Activated T-helper 1 cell treated with Interleukin-2 at 50 U/mL for 16 hours (primary cell): ENCODE measurements at places on chromosomes 7 and 10.

DNA sequence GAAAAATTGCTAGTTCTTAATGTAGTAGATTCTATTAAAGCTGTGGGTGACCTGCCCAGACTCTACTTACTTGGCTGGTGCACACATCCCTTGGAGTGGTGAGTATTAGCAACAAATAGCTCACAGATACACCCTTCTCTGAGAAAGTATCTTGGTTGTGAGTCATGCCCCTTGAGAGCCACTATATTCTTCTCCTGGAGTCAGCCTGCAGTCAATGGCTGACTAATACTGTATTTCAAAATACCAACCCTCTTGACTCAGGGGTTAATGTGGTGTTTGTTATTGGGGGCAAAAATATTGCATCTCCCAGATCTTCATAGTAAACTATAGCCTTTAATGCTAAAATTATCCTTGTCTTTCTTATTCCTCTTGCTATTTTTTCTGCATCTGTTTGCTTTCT lies 354.9 kb downstream of the BMPER start:
- no peak for DNase-seq

DNA sequence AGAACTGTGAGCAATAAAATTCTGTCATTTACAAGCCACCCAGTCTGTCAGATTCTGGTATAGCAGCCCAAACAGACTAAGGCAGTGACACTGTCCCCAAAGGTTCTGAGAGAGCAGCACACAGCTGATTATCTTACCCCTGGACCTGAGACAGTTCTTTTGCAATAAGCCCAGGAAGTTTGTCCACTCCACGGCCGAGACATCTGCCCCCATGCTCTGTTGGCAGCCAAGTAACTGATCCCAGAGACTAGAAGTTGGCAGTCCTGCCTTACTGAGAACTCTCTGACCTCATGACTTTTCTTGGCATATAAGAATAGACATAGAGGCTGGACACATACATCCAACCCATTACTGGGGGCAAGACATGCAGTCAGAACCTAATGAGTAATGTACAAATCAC lies 243.0 kb upstream of the GRB10 start:
- DNase-seq: no peak

GRCh38 chr7:50745835-50746234 lies 36.9 kb downstream of the GRB10 start:
- DNase-seq: no peak

DNA sequence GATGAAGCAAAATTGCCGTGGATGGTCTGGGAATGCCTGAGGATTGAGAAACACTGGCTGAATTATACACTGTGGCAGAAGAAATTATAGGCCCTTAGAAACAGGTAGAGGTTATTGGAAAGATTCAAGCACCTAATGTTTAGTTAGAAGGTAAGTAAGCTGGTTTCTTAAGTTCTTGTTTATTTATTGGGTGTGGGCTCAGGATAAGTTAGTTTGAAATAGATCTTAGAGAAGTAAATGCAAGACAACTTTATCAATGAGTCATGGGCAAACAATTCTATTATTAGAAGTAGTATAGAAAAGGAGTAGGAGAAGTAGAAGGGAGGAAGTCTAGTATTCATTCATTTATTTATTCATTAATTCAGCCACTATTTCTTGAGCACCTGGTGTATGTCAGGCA lies 96.5 kb downstream of the KAT6B start:
- DNase-seq: no peak

- DNase-seq: no peak
Measured at GRCh38 chr7:55439627-55440026, 74.5 kb downstream of the LANCL2 start.

DNA sequence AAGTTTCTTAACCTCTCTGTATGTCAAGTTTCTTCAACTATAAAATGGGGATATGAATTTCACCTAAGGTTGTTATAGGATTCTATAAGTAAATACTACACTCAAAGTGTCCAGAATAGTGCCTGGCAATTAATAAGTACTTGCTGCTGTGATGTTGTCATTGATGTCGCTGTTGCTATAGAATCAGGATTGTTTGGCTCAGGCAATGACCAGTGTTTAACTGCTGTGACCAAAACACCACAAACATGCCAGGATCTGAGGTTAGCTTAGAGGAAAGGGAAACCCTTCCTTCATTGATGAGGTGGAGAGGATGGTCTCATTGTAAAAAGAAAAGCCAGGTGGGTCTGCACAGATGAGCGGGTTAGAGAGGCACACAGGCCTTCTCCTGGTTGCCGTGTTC lies 223.1 kb upstream of the INHBA start:
- DNase-seq: no peak

- no peak for DNase-seq
Measured at GRCh38 chr7:20721086-20721810, 65.4 kb downstream of the SP8 start.

GRCh38 chr10:1179346-1180070 lies 123.3 kb downstream of the WDR37 start:
- DNase-seq: no peak

DNA sequence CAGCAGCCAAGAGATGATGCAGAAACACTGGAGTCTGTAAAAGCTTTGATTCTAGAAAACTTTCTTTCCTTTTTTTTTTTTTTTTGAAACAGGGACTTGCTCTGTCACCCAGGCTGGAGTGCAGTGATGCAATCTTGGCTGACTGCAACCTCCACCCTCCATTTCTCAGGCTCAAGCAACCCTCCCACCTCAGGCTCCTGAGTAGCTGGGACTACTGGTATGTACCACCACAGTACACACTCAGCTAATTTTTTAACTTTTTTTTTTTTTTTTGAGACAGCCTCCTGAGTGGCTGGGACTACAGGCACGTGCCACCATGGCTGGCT lies 17.0 kb upstream of the BAG3 start:
- no peak for DNase-seq

GRCh38 chr7:112202816-112203215 lies 3.4 kb downstream of the DOCK4 start:
- DNase-seq: no peak

DNA sequence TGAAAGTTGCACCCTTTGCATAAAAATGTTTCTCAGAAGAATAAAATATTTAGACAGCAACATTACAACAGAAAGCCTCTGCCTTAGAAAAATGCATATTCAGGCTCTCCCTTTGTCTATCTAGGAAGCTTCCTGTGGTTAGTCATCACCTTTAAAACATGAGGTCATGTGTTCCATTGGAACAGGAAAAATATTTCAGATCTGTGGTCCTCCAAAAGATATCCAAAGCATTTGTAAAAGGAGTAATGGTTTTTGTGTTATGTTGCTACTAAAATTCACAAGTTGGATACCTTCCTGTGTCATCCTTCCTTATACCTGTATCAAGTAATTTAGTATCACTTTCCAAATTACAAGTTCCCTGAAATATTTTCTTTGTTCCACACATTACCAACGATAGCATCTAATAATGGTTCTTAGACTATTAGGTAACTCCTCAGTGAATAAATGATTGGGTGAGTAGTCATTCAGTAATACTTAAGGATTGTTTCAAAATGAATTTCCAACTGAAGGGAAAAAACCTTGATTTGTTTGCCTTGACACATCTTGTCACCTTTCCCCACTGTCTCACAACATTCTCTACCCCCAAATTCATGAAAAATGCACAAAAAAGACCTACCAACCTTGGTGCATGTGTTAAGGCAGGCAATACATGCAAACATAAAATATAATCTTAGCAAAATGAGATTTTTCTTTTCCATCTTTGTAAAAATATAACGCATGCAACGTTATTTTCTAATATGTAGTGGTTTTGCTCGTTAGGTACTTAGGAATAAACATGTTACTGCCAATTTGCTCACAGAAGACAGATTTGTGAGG lies 19.7 kb upstream of the RHOBTB1 start:
- DNase-seq: no peak

GRCh38 chr10:282294-283139 lies 147.3 kb downstream of the ZMYND11 start:
- DNase-seq: no peak

DNA sequence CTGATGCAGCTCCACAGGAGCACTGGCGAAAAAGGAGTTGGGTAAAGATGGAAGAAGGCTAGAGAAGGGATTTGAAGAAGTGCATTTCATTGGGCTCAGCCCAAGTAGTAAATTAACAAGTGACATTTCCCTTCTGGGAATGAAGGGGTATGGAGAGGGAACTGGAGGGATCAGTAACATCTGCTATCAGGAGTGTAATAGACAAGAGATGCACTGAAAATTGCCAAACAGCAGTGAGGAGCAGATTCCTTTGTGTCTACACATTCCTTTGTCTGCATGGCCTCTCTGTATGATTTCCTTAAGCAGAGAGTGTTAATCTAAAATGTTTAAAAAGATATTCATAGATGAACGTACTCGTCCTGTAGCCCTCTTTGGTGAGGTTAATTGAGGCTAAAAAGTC lies 148.2 kb upstream of the FERD3L start:
- no peak for DNase-seq

DNA sequence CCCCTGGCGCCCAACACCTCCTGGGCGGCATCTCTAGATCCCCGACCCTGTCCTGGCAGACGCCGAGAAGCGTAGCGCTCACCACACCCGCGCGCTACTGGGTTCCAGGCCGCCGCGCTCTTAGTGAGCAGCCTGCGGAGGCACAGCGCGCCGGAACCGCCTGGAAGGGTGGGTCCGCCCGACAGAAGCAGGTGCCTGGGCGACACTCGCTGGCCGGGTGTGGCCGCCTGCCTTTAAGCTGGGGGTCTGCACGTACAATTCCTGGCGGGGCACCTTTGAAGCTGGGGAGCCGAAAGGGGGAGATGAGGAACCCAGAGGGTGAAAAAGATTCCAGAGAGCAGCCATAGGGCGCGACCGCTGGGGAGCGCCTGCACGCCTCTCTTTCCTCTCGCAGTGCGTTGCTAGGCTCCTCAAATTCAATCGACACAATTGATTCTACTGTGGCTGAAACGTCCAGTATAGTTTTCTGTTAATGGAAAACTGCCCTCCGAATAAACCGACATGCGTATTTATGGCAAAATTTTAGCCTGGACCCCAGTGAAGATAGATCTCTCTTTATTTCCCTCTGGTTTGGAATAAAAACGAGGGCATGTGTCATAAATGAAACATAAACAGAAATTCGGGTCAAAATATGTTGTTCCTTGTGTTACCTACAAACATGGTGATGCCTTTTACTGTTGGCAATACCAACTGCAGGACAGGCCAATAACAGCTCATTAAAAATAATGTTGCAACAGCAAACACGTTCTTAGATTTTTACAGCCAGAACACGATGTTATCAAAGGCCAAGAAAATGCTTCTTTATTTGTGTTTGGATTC lies 4.6 kb downstream of the HMX3 start:
- DNase-seq: no peak

GRCh38 chr10:35909121-35909720 lies 267.1 kb upstream of the FZD8 start:
- DNase-seq: no peak

GRCh38 chr10:13917791-13918190 lies 331.0 kb downstream of the PRPF18 start:
- DNase-seq: no peak

DNA sequence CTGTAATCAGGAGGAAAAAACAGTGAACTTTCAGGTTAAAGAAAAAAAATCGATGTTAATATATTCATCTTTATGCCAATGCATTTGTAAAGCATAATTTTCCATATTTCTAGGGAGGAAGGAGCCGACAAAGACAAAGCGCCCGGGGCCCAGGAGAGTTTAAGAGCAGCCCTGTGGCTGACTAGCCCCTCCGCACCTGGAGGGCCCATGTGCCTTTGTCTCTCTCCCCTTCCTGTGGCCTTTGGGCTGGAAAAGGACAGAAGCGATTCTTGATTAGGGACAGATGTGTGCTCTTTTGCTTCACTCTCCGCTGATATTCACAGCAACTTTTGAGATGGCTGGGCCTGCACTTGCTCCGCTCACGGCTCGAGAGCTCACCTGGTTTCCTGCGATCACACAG lies 23.1 kb downstream of the DDC start:
- DNase-seq: no peak

DNA sequence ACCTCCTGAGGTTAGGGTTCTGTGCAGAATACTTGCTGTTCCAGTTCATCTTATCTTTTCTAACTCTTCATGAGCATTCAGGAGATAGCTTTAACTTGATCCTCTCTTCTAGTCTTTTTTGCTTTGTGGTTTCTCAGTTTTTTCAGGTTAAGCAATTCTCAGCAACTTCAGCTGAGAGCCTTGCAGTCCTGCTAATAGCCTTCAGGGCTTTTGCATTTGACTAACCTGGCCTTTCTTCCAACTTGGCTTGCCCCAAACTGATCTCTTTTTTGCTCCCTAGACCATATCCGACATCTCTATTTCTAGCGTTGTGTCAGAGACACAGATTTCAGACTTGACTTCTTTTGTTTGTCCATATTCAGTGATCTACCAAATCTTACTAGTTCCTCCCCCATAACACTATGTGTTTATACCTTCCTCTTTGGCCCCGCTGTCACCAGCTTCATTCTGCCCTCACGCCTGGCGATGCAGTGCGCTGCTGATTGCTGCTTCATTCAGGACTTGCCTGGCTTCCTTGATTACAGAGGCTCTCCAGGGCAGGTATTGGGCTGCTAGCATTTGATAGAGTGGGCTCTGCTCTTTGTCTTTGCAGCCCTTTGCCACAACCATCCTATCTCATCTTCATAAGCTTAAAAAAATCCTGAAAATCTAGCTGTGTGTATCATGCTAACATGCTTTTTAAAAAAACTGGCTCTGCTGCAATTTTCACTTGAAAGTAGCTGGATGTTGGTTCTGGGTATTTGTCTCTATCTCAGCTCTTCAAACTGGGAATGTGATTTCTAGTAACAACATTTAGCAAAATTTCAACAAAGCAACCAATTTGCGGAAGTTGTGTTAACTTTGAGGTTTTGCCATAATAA lies 9.6 kb downstream of the CUL1 start:
- no peak for DNase-seq
